Epithelial cell of alveolus of lung (primary cell): ENCODE measurements at places on chromosomes 1 and 21. TPM values are rescaled to one million over a fixed set of nuclear protein-coding genes. Genes with fewer than 3 reads are reported as not detected.

The TMEM82 gene
- total RNA-seq: not detected in 2 replicates

The KISS1 gene
- not detected in 2 replicates for total RNA-seq

The HPCA gene
- not detected in 2 replicates for total RNA-seq

The PTGER3 gene
- 0.16 and 0.39 TPM in 2 replicates for total RNA-seq

The LHX8 gene
- total RNA-seq: not detected in 2 replicates
